Stimulated activated CD8-positive, alpha-beta memory T cell treated with anti-CD3 and anti-CD28 coated beads, Interleukin-15, amount 100 ng/mL, for 48 hours (primary cell): ENCODE measurements at places on chromosomes 7 and 10.

GRCh38 chr10:66788178-66788987 is 137.5 kb upstream of the LRRTM3 start:
- DNase-seq: no peak

- no peak for DNase-seq
Measured at GRCh38 chr7:140676306-140676705, 3.6 kb downstream of the ADCK2 start.

- no peak for DNase-seq
Measured at GRCh38 chr7:81064426-81064825, 145.6 kb upstream of the SEMA3C start.

GRCh38 chr10:43760514-43760913 is 111.8 kb upstream of the ZNF32 start:
- DNase-seq: no peak

- DNase-seq: no peak
Measured at GRCh38 chr7:121084748-121085336, 96.3 kb downstream of the CPED1 start.
